Endothelial cell of umbilical vein (primary cell): ENCODE measurements at places on chromosomes 4 and X. TPM values are rescaled to one million over a fixed set of nuclear protein-coding genes. Genes with fewer than 3 reads are reported as not detected.

TMPRSS11B gene
- total RNA-seq = not detected in 2 replicates

DNA sequence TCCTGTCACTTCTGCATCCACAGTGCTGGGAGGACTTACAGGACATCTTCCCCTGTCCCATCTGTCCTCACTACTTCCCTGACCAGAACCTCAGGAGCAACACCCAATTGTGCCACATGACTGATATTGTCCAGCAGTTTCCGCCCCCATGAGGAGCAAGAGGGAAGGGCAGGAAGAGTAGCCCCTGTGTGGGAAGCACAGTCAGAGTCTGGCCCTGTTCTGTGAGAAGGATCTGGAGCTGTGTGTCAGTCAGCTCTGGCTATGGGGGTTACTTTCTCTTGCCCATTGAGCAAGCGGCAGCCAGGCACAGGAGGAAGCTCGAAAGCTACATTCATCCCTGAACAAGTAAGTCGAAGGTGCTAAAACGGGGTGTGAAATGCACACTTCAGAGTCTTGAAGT is 14.8 kb upstream of the TRIM60 start:
- no peak overlapping the region for H3K4me3 ChIP-seq
- H3K27me3 ChIP-seq = no peaks in the 10 kb centered on the region
- DNase-seq = no peak

DNA sequence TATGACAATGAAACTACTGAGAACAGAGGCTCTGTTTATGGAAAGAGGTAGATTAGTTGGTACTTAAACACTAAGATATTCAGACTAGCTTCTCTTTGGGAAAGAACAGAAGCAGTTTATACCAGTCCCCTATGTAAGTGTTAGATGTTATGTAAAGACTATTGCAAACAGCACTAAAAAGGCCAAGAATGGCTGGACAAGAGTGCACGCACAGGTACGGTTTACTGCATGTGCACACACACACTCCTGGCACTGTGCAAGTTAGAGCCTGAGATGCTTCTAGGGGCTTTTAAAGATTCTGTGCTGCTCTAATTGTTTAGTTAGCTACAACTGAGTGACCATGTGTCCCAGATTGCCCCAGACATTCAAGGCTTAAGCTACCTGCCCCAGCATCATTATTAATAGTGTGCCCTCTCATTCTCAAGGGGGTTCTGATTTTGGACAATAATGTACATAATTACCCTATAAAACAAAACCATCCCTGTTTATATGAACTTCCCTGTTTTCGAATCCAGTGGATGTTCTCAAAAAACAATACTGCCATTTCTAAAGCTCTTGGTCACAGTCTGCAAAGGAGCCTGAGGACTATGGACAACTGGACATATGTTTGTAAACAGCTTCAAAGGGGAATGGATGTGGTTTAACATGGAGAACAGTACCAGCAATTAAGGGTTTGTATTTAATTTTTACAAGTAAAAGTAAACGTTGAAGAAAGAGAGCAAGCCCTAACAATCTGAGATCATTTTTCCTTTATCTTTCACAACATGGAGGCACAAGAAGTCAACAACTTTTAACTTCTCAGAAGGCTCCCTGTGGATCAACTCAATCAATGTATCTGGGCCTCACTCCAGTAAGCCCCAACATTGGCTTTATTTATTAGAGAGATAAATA is 2.0 kb downstream of the SETD7 start:
- H3K4me1 ChIP-seq = peaks cover 20% of the 10 kb centered on the region
- DNase-seq = peak; percentile 11
- peak overlapping the region; percentile 54 for H3K4me3 ChIP-seq
- peak overlapping the region; percentile 77 for H3K27ac ChIP-seq

DNA sequence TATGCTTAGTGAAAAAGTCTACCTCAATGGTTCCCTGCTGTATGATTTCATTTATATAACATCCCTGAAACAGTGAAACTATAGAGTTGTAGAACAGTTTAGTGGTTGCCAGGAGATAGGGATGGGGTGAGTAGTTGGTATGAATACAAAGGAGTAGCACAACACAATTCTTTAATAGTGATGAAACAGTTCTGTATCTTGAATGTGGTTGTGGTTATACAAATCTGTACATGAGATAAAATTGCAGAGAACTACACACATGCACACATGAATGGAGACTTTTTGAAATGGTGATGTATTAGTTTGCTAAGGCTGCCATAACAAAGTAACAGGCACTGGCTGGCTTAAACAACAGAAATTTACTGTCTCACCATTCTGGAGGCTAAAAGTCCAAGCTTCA is 677.1 kb downstream of the ADGRL3 start:
- no peaks in the 10 kb centered on the region for H3K27me3 ChIP-seq
- H3K4me1 ChIP-seq = no peaks in the 10 kb centered on the region
- no peak overlapping the region for H3K27ac ChIP-seq
- no peaks in the 10 kb centered on the region for H3K36me3 ChIP-seq
- no peak overlapping the region for H3K4me3 ChIP-seq

SHISA3 gene
- 11.6 and 12.0 TPM in 2 replicates for total RNA-seq
